ENCODE measurements at places on chromosomes 7 and 10. TPM values are rescaled to one million over a fixed set of nuclear protein-coding genes. Genes with fewer than 3 reads are reported as not detected.
A peak's percentile ranks its signal among the peaks of the same experiment; 100 is the strongest.

The COMTD1 gene
- 18.3 TPM for total RNA-seq

The DENND11 gene
- 34.1 TPM for total RNA-seq

The GPR15LG gene
- total RNA-seq: not detected

The FAM237B gene
- total RNA-seq: not detected

The FANK1 gene
- total RNA-seq: 11.5 TPM

The PROSER2 gene
- total RNA-seq: 18.0 TPM

The SSC4D gene
- 1.7 TPM for total RNA-seq

The FGFBP3 gene
- total RNA-seq: 0.77 TPM

- H3K27ac ChIP-seq: no peak overlapping the region
- H3K4me3 ChIP-seq: no peak overlapping the region
- no peaks in the 10 kb centered on the region for H3K4me1 ChIP-seq
- H3K27me3 ChIP-seq: no peaks in the 10 kb centered on the region
- DNase-seq: no peak
- H3K36me3 ChIP-seq: no peaks in the 10 kb centered on the region
Measured at GRCh38 chr7:46759711-46760480, 822.0 kb downstream of the TNS3 start.

- no peak for DNase-seq
- peaks cover 8% of the 10 kb centered on the region for H3K4me1 ChIP-seq
- H3K36me3 ChIP-seq: no peaks in the 10 kb centered on the region
- no peak overlapping the region for H3K4me3 ChIP-seq
Measured at GRCh38 chr7:93228302-93228701, 2.0 kb upstream of the HEPACAM2 start.

GRCh38 chr10:78475437-78475836 is 441.8 kb downstream of the RPS24 start:
- no peak overlapping the region for H3K4me3 ChIP-seq
- no peaks in the 10 kb centered on the region for H3K27me3 ChIP-seq
- no peak for DNase-seq
- H3K36me3 ChIP-seq: no peaks in the 10 kb centered on the region
- no peaks in the 10 kb centered on the region for H3K4me1 ChIP-seq

- H3K4me3 ChIP-seq: no peak overlapping the region
- no peaks in the 10 kb centered on the region for H3K27me3 ChIP-seq
- no peak for DNase-seq
- H3K27ac ChIP-seq: peak overlapping the region; percentile 9
Measured at GRCh38 chr10:50326757-50327701, 75.7 kb upstream of the ASAH2 start.

- H3K36me3 ChIP-seq: no peaks in the 10 kb centered on the region
- H3K27ac ChIP-seq: peak overlapping the region; percentile 51
- peaks cover 54% of the 10 kb centered on the region for H3K4me1 ChIP-seq
- no peak for DNase-seq
- no peaks in the 10 kb centered on the region for H3K27me3 ChIP-seq
Measured at GRCh38 chr10:11144626-11145494, 127.2 kb downstream of the CELF2 start.

- DNase-seq: peak; percentile 56
- peak overlapping the region; percentile 59 for H3K4me3 ChIP-seq
- peaks cover 32% of the 10 kb centered on the region for H3K27me3 ChIP-seq
- H3K36me3 ChIP-seq: no peaks in the 10 kb centered on the region
Measured at GRCh38 chr10:97196223-97197029, 10.7 kb upstream of the SLIT1 start.

DNA sequence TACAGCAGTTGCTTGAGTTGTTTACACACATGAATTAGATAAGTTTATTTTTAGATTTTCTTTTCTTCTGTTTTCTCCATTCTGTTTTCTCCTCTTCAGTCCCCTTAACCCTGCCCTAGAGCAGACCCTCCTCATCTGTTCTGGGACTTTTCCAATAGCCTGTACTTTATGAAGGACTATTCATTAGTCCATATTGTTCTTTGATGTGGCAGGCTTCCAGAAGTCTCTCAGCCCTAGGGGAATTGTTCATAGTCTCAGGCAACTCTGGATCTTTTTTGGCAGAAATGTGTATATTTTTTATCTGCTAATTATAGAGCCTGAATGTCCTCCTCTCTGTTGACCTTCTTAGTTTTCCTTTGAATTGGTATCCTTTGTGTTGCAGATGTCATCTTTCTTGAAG is 25.4 kb downstream of the KAT6B start:
- no peak overlapping the region for H3K4me3 ChIP-seq
- no peaks in the 10 kb centered on the region for H3K27me3 ChIP-seq
- DNase-seq: no peak
- H3K4me1 ChIP-seq: peaks cover 44% of the 10 kb centered on the region

GRCh38 chr7:23212841-23213240 is 31.0 kb downstream of the NUP42 start:
- no peaks in the 10 kb centered on the region for H3K36me3 ChIP-seq
- H3K4me3 ChIP-seq: no peak overlapping the region
- no peaks in the 10 kb centered on the region for H3K4me1 ChIP-seq
- no peak overlapping the region for H3K27ac ChIP-seq
- DNase-seq: no peak

DNA sequence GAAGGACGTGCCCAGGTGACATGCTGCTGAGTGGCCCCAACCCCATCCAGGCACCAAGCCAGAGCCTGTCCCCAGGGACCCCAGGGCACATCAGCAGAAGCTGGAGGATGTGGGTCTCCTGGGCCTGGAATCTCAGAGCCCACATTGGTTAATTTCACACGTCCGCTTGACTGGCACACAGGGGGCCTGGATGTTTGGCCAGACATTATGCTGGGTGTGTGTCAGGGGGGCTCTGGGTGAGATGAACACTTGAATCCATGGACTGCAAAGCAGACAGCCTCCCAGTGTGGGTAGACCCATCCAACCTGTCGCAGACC is 79.1 kb upstream of the RET start:
- H3K27me3 ChIP-seq: no peaks in the 10 kb centered on the region
- H3K36me3 ChIP-seq: no peaks in the 10 kb centered on the region
- H3K4me1 ChIP-seq: no peaks in the 10 kb centered on the region
- H3K27ac ChIP-seq: no peak overlapping the region
- no peak overlapping the region for H3K4me3 ChIP-seq

- H3K36me3 ChIP-seq: peaks cover 29% of the 10 kb centered on the region
- H3K4me1 ChIP-seq: no peaks in the 10 kb centered on the region
- no peak overlapping the region for H3K27ac ChIP-seq
- no peak for DNase-seq
Measured at GRCh38 chr10:100977436-100977835, 8.1 kb downstream of the SEMA4G start.

GRCh38 chr7:41002741-41003610 is 699.9 kb downstream of the INHBA start:
- no peaks in the 10 kb centered on the region for H3K27me3 ChIP-seq
- H3K36me3 ChIP-seq: no peaks in the 10 kb centered on the region
- H3K27ac ChIP-seq: no peak overlapping the region
- H3K4me3 ChIP-seq: no peak overlapping the region

GRCh38 chr10:349081-349480 is 213.8 kb downstream of the ZMYND11 start:
- no peak overlapping the region for H3K4me3 ChIP-seq
- H3K36me3 ChIP-seq: peaks cover 38% of the 10 kb centered on the region
- H3K4me1 ChIP-seq: no peaks in the 10 kb centered on the region
- DNase-seq: no peak

- DNase-seq: peak; percentile 72
- H3K36me3 ChIP-seq: no peaks in the 10 kb centered on the region
- no peaks in the 10 kb centered on the region for H3K27me3 ChIP-seq
- peak within 1 kb of the TSS; percentile 90 for H3K4me3 ChIP-seq
- peaks cover 12% of the 10 kb centered on the region for H3K4me1 ChIP-seq
- peak within 1 kb of the TSS; percentile 74 for H3K27ac ChIP-seq
Measured at GRCh38 chr10:93893646-93894515, at the start of gene SLC35G1. SLC35G1 (plus strand) TSS chr10:93893978; CDS start chr10:93894034, 56 bp downstream.

DNA sequence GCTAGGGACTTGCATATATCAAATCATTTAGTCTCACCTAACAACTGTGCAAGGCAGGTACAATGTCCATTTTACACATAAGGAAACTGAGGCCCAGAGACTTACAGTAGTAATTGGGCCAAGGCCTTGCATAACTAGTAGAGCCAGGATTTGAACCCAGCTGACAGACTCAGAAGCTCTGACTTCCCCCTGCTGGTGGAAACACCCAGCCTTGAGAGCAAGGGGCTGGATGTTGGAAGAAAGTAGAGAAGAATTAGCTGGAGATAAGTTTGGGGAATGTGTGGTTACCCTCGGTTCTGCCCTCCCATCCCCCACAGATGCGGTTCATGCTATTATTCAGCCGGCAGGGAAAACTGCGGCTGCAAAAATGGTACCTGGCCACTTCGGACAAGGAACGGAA is 2.0 kb downstream of the AP1S1 start:
- H3K4me3 ChIP-seq: no peak overlapping the region
- H3K4me1 ChIP-seq: peaks cover 11% of the 10 kb centered on the region
- DNase-seq: no peak
- H3K27me3 ChIP-seq: no peaks in the 10 kb centered on the region
- H3K27ac ChIP-seq: no peak overlapping the region

DNA sequence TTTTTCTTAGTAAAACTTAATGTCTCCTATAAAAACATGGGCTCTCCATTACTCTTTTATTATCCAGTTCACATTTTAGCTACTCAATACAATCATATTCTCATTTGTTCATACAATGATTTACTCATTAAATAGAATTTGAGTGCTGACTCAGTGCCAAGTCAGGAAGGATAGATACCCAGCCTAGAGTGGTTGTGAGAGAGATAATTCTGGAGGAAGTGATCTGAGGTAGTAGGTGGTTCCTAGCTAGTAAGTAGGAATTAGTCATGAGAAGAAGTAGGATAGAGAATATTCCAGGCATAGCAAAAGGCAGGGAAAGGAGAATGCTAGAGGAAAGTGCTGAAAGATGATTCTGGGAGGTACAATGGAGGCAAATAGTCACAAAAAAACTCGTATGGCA is 133.5 kb upstream of the MBL2 start:
- no peak for DNase-seq
- no peaks in the 10 kb centered on the region for H3K4me1 ChIP-seq
- no peaks in the 10 kb centered on the region for H3K27me3 ChIP-seq
- no peak overlapping the region for H3K27ac ChIP-seq

DNA sequence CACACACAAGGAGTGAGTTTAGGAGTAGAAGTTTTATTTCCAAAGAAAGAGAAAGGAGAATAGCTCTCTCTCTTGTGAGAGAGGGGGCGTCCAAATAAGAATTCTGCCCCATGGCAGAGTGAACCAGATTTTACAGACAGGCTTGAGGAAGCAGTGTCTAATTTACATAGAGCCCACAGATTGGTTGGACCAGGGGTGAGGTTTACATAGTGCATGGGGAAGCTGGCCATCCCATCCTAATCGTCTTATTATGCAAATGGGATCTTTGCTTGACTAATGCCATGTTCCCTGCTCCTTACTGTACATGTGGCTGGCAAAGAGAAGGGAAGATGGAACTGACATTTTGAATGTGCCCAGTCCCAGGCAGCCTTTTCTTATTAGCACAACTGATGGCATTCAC is 60.0 kb upstream of the ACSM6 start:
- no peaks in the 10 kb centered on the region for H3K27me3 ChIP-seq
- peaks cover 4% of the 10 kb centered on the region for H3K4me1 ChIP-seq
- no peak overlapping the region for H3K27ac ChIP-seq
- no peaks in the 10 kb centered on the region for H3K36me3 ChIP-seq
- no peak overlapping the region for H3K4me3 ChIP-seq
- DNase-seq: no peak

DNA sequence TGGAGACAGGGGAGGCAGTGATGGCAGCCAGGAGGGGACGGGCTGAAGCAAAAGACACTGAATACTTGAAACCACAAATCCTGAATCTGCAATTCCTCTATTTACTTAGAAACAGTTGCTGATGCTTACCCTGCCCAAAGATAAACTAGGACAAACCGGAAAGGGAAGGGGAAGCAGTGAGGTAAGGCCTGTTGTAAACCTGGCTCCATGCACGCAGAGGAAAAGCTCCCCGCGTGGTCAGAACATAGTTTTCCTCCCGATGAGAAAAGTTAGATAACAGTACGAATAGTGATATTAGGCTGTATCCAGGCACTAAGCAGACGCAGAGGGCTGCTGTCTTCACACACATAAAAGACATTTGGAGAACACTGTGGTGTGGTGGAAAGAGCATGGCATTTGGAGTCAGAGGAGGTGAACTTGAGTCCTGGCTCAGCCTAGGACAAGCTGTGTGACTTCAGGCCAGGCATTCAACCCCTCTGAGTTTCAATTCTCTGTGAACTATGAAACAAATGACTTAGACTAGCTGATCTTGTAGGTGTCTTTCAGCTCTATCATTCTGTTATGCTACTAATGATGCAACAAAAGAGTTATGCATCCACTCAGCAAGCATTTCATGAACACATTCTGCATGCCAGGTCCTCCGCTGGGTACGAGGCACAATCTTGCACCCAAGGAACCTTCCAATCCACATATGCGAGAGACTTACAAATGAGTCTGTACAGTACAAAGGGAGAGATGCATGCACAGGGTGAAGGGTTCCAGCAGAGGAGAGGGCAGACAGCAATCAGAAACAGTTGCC is 80.9 kb downstream of the SORBS1 start:
- no peaks in the 10 kb centered on the region for H3K36me3 ChIP-seq
- H3K4me3 ChIP-seq: no peak overlapping the region
- H3K4me1 ChIP-seq: peaks cover 38% of the 10 kb centered on the region
- peak overlapping the region; percentile 79 for H3K27ac ChIP-seq
- DNase-seq: no peak
- H3K27me3 ChIP-seq: no peaks in the 10 kb centered on the region

- H3K27ac ChIP-seq: no peak overlapping the region
- H3K36me3 ChIP-seq: no peaks in the 10 kb centered on the region
- no peak for DNase-seq
- no peaks in the 10 kb centered on the region for H3K27me3 ChIP-seq
- H3K4me1 ChIP-seq: no peaks in the 10 kb centered on the region
Measured at GRCh38 chr7:39045231-39045630, 67.5 kb downstream of the POU6F2 start.

DNA sequence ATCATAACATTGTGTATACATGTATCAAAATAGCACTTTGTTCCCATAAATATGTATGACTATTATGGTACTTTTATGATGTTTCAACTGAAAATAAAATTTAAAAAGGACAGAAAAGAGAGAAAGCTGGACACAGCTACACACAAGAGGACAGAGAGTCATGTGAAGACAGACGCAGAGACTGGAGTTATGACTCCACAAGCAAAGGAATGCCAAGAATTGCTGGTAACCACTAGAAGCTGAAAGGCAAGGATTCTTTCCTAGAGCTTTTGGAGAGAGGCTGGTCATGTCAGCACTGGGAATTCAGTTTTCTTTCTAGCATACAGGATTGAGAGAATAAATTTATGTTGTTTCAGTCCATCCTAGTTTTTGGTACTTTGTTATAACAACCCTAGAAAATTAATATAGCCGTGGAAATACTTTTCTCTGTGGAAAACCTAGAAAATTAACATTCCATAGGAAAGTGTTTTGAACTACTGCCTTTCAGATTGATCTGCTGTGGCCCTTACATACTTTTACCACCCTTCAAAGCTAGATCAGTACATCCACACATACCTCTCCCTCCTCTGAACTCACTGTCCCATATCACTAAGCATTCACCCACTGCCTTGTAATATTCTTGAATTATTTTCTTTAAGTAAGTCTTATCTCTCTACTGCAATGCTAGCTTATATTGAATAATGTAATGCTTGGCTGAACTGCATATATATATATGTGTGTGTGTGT is 575.3 kb downstream of the IPMK start:
- H3K27me3 ChIP-seq: no peaks in the 10 kb centered on the region
- H3K4me1 ChIP-seq: no peaks in the 10 kb centered on the region
- no peak for DNase-seq
- no peak overlapping the region for H3K4me3 ChIP-seq
